T-helper 17 cell (primary cell): ENCODE measurements at places on chromosomes 4 and X. TPM values are rescaled to one million over a fixed set of nuclear protein-coding genes. Genes with fewer than 3 reads are reported as not detected.

- H3K4me3 ChIP-seq = no peak overlapping the region
- H3K4me1 ChIP-seq = no peaks in the 10 kb centered on the region
- H3K27ac ChIP-seq = no peak overlapping the region
- peaks cover 20% of the 10 kb centered on the region for H3K27me3 ChIP-seq
- H3K36me3 ChIP-seq = no peaks in the 10 kb centered on the region
These were observed 9.2 kb upstream of the VAMP7 start for GRCh38 chrX:155871934-155872333.

DNA sequence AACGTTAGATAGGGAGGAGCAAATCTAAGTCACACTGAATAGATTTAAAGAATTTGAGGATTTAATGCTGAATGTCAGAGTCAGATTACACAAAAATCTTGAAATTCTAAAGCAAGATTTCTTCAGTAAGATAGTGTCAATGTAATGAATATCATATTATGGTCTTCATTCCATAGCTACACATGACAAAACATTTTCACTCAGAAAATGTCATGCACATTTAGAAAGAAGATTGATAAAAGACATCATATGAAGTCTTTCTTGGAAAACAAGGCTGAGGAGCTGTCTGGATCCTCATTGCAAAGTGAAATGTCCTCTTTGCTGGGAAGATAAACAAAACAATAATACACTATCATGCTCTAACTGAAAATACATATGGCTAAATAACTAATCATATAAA is 1006.9 kb downstream of the PCDH7 start:
- no peaks in the 10 kb centered on the region for H3K27me3 ChIP-seq
- H3K27ac ChIP-seq = no peak overlapping the region
- no peak for DNase-seq
- H3K36me3 ChIP-seq = no peaks in the 10 kb centered on the region
- H3K4me3 ChIP-seq = no peak overlapping the region

DNA sequence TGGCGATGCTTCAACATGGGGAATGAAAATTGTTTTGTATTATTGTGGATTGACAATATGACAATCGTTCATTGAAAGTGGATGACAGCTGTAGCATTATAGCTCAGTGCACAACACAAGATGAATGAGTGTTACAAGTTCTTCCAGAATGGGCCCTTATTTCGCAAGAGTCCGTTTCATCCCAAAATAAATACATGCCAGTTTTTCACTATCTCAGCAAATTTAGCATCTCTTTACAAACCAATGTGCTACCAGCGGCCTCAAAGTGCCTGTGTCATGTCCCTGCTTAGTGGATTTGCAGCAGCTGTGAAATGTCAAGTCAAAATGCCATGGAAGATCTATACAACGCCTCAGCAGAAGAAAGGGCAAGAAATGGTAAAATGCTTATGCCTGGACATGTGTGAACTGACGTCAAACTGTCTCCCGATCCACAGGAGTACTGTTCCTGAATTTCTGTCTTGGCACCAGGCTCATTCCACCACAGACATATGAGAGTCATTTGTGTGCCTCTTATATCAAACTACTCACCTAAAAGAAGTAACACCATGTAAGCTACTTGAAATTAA is 109.6 kb downstream of the MAML3 start:
- H3K4me3 ChIP-seq = no peak overlapping the region
- no peak overlapping the region for H3K27ac ChIP-seq
- peaks cover 2% of the 10 kb centered on the region for H3K36me3 ChIP-seq
- peaks cover 41% of the 10 kb centered on the region for H3K27me3 ChIP-seq
- DNase-seq = no peak

MRPL1 gene
- total RNA-seq = 19.0 TPM

DNA sequence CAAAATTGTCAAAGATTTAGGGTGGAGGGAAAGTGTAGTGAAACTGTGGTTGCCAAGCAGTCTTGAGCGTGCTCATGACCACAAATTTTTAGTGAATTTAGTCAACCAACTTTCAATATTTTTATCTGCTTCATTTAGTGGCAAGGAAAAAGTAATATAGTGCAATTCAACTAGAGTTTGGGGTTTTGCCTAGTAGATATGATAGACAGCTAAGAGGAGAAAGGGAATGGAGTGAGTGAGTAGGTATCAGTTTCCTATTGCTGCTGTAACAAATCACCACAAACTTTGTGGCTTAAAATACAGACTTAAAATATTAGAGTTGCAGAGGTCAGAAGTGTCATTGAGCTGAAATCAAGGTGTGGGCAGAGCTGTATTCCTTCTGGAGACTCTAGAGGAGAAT is 3.7 kb upstream of the CT47C1 start:
- H3K36me3 ChIP-seq = no peaks in the 10 kb centered on the region
- DNase-seq = no peak
- peaks cover 2% of the 10 kb centered on the region for H3K4me1 ChIP-seq
- H3K27me3 ChIP-seq = no peaks in the 10 kb centered on the region

DNA sequence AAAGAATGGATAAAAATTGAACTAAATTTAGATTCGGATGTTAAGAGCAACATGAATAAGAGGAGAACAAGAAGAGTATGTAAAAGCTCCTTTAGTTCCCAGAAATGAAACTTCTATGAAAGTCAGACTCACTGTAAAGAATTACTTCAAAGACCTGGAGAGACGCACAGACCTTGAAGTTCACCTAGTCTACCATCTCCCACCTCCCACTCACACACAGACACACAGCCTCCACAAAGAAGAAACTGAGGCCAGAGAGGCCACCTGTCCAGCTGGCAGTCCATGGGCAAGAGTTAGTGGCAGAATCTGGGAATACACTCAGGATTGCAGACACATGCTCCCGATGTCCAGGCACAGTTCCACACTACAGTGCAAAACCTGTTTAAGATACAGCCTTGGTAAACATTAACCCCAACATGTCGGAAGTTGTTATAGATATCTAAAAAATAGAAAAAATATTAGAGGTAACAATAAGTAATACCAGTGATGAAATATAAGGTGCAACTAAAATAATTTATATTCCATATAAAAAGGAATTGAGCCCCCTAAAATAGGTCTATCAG is 288.8 kb downstream of the INPP4B start:
- H3K36me3 ChIP-seq = peaks cover 6% of the 10 kb centered on the region
- no peaks in the 10 kb centered on the region for H3K27me3 ChIP-seq
- H3K27ac ChIP-seq = peak overlapping the region; percentile 91

DNA sequence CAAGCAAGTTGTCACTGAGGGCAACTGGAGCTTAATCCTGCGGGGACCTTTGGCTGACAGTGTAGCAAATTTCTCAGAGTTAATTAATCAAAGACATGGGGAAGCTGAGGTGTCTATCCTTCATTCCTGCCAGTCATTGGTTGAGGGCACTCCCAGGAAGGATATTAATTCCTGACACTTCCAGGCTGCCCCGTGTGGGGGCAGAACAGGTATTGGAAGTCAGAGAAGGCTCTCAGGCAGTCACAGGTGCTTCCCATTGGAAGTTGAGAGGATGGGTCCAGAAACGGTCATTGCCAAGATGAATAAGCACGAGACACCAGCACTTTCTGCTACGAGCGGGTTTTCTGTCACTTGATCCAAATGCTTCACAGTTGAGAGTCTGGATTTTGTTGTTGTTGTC is 29.1 kb upstream of the CD38 start:
- DNase-seq = no peak
- no peaks in the 10 kb centered on the region for H3K36me3 ChIP-seq
- no peaks in the 10 kb centered on the region for H3K27me3 ChIP-seq

- no peak for DNase-seq
- peak overlapping the region; percentile 92 for H3K27ac ChIP-seq
- H3K4me3 ChIP-seq = peak overlapping the region; percentile 96
- H3K27me3 ChIP-seq = no peaks in the 10 kb centered on the region
These were observed 1.4 kb downstream of the THOC2 start for GRCh38 chrX:123731258-123731986.

- no peak for DNase-seq
- no peaks in the 10 kb centered on the region for H3K4me1 ChIP-seq
- no peak overlapping the region for H3K4me3 ChIP-seq
- no peaks in the 10 kb centered on the region for H3K36me3 ChIP-seq
These were observed 2092.4 kb upstream of the TENM3 start for GRCh38 chr4:180150818-180151217.

DNA sequence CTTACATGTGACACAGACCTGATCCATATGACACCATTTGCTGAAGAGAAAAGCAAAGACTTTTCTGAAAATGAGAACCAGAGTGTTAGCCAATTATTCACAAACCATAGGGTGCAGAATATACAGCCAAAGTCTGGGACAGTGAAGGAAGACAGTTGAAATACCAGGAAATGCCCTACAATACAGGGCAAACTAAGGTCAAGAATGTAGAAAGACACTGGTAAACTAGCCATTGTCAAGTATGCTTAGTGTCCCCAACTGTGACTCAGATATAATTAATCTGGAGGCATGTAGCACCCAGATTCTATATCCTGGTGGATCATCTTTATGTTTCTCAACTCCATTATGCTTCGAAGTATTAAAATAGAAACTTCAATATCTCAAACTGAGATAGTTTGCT is 200.9 kb upstream of the FSTL5 start:
- no peak overlapping the region for H3K27ac ChIP-seq
- H3K36me3 ChIP-seq = no peaks in the 10 kb centered on the region
- no peaks in the 10 kb centered on the region for H3K4me1 ChIP-seq
- no peaks in the 10 kb centered on the region for H3K27me3 ChIP-seq
- DNase-seq = no peak

DNA sequence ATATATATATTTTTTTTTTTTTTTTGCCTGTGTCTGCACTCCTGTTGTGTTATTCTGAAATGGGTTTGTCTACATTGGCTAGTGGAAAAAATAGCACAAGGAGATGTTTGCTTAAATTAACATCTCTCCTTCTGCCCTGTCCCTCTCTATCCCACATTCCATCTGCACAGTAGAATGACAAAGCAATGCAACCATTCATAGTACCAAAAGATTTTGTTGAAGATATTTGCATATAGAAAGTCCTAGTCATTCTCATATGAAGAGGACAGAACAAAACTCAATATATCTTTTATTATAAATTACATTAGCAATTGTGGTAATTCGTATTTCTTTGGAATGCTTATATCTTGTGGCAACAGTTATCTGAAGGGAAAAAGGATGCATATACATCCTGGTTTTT is 88.3 kb upstream of the AGA start:
- DNase-seq = no peak
- H3K4me3 ChIP-seq = no peak overlapping the region
- no peak overlapping the region for H3K27ac ChIP-seq
- H3K27me3 ChIP-seq = no peaks in the 10 kb centered on the region

GRCh38 chrX:153780678-153781427 is at the start of gene SRPK3:
Gene SRPK3 (plus strand): TSS chrX:153781041. CDS start chrX:153781087, 46 bp downstream.
- no peak for DNase-seq
- H3K27me3 ChIP-seq = peaks cover 9% of the 10 kb centered on the region
- H3K4me3 ChIP-seq = no peak within 1 kb of the TSS
- peaks cover 2% of the 10 kb centered on the region for H3K36me3 ChIP-seq
- peaks cover 2% of the 10 kb centered on the region for H3K4me1 ChIP-seq
